ENCODE measurements at places on chromosomes 3 and 15. TPM values are rescaled to one million over a fixed set of nuclear protein-coding genes. Genes with fewer than 3 reads are reported as not detected.

Gene COX17
- polyA plus RNA-seq, result 53.2 TPM

DNA sequence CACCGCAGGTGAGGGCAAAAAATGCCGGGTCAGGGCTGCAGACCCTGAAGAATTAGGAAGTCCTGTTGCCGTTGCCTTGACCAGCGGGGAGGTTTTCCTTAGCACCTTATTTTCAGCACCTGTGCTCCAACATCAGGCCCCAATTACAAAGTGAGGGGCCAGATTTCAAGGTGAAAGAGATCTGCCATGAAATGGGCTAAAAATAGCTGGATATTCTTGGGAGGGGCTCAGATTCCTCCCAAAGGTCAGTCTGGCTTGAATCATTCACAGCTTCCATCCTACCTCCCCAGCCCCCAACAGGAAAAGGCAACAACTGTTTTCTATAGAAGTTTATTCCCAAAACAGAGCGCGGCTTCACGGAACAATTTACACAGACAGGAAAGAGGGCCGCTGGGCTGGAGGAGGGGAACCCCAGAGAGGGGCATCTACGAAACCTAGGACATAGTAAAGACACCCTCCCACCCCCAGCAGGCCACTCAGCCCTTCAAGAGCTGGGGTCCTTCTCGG is 941 bp upstream of the SLC26A6 start:
- no peak for DNase-seq

Gene CIDEC
- polyA plus RNA-seq, result 0.09 TPM

GRCh38 chr15:80695099-80695910 is at the start of gene ABHD17C:
Gene ABHD17C, plus strand, starts transcription at chr15:80695310. Its CDS starts 120 bp downstream, at chr15:80695430.
- DNase-seq, result no peak

Gene CD96
- 1.0 TPM for polyA plus RNA-seq

DNA sequence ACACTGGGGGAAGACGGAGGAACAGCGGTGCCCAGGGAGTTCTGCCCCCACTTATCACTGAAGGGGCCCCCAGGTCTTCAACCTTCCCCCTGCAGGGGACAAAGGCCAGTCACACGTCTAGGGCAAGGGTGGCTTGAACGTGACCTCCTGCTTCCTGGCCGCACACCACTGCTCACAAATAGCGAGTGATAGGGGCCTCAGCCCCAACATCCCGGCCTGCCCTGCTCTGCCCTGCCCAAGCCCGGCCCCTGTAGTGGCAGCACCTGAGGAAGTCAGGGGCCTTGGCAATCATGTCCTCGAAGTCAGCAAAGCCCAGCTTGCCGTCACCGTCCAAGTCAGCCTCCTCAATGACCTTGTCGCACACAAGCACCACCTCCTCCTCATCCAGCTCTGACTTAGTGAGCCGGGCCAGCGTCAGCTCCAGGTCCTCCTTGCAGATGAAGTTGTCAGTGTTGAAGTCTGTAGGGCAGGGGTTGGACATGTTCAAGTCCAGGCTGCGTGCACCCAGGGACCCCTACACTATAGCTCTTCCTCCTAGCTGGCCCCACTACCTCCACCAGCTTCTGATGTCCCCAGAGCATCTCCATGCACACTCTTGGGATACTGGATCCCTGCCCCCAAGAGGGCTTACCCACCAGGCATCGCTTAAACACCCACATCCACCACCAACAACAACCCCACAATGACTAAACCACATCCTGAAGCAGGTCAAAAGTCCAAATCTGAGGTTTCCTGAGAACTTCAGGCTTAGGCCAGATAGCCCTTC is 13.3 kb downstream of the SH2D7 start:
- no peak for DNase-seq

Gene HRG
- polyA plus RNA-seq, result 3.4 TPM

- DNase-seq, result no peak
These were observed 1.6 kb upstream of the SIAH2 start for GRCh38 chr3:150764566-150764965.

- DNase-seq, result no peak
These were observed 72.9 kb upstream of the ATP10A start for GRCh38 chr15:25936004-25936403.

GRCh38 chr3:123880998-123881561 is 3.1 kb downstream of the MYLK start:
- DNase-seq, result no peak

Gene ALDH1A2
- 341 TPM for polyA plus RNA-seq

Gene TEX55
- not detected for polyA plus RNA-seq

- no peak for DNase-seq
These were observed 154.3 kb upstream of the TRIM42 start for GRCh38 chr3:140523600-140523999.

DNA sequence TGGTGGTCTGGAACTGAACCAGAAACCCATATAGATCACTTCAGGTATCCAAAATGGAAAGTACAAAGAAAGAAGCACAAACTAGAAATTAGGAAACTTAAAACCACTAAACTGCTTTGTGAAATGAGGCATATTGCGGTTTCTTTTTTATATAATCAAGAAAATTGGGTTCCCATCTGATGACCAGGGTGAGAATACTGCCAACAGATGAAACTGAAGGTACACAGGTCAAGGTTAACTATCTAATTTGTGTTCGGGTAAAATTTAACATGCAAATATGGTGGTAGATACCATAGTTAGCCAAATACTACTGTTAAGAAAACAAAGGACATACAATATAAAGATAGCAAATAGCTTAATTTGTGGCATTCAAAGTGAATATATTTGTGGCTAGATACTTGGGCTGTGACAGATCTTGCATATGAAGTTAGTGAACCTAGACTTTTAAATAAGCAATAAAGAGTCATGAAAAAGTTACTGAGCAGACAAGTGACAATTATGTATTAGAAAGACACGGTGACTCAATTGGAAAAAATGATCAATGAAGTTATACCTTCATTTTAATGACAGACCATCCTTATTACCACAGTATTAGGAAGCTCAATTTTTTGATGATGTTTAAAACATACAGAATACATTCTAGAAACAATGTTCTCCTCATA is 127.4 kb downstream of the NR2E3 start:
- no peak for DNase-seq

DNA sequence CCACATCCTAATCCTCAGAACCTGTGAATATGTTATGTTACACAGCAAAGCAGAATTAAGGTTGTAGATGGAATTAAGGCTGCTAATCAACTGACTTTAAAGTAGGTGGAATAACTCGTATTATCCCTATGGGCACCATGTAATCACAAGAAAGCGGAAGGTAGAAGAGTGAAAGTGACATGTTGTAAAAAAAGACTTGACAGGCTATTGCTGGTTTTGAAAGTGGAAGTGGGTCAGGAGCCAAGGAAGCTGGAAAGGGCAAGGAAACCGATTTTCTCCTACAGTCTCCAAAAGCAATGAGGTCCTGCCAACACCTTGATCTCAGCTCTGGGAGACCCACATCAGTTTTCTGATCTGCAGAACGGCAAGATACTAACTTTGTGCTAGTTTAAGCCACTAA is 6.6 kb downstream of the TP63 start:
- DNase-seq, result no peak

GRCh38 chr3:9935966-9936510 is 2.4 kb downstream of the CRELD1 start:
- no peak for DNase-seq

Gene TRIP4
- polyA plus RNA-seq, result 43.5 TPM

Gene STT3B
- polyA plus RNA-seq, result 209 TPM

GRCh38 chr3:150733936-150734794 is 28.8 kb downstream of the SIAH2 start:
- no peak for DNase-seq

GRCh38 chr15:37291920-37292319 is 191.6 kb upstream of the MEIS2 start:
- DNase-seq, result no peak

Gene CCR9
- 0.22 TPM for polyA plus RNA-seq

DNA sequence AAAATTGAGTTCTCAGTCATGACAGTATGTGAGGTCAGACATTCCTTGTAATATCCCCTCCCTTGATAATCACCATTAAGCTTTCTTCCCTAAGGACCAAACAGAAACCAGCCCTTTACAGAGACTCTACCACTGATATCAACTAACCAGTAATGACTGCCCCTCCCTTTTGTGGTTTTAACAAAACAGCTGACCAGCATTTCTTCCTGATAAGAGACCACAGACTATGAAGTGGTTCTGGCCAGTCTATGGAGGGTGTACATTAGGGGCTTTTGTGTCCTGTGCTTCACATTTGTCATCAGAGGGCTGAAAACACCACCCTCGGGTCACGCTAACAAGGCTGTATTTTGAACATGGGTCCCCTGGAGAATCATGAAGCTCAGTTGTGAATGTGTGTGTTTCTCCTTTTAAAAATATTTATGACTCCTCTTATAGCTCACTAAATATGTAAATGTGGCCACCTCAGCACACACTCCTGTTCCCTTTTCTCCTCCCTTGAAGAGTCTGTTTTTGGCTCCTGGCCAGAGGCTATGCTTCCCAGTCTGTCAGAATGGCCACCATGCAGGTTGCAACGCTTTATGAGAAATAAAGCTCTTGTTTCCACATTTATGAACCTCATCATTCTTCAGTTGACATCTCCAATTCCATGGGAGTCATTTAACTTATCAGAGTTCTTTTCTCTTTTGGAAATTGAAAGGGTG is 239.3 kb downstream of the CPNE4 start:
- DNase-seq, result no peak

DNA sequence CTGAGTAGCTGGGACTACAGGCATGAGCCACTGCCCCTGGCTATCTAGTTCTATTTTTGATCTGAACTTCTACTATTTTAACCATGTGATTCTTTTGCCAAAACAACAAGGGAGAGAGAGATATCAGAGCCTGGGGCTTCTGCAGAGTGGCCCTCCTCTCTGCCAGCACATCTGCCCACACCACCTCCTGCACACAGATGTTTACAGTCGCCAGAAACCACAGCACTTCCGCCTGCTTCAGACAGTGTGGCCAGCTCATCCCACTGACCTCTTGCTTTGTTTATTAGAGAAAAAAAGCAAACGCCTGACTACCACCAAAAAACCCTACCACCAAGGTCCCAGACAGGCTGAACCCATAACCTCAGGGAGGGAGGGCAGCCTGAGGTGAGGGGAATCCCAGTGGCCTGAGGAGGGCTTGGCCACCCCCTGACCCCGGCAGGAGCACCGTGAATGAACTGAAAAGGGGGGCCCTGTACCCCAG is 85.9 kb upstream of the ABHD2 start:
- no peak for DNase-seq

Gene CFAP44
- polyA plus RNA-seq, result 17.6 TPM

GRCh38 chr15:70182858-70183695 is 85.4 kb upstream of the TLE3 start:
- DNase-seq, result no peak

GRCh38 chr15:58462547-58462946 is 30.8 kb downstream of the LIPC start:
- no peak for DNase-seq

DNA sequence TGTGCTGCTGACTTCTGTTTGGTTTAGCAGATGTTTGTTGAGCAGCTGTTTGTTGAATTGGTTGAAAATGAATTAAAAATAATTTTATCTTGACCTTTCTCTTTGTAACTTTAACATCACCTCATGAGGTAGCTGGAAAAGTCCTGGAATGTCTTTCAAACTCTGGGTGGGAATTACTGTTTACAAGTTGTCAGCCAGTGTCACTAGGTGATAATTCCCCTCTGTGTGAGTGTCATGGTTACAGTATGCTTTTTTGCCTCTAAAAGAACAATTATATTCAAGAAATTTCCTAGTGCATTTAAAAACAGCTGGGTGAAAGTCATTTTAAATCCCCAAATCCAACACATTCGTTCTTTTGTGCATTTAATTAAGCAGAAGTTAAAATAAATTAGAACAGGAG is 113.2 kb downstream of the PTPRG start:
- DNase-seq, result no peak

DNA sequence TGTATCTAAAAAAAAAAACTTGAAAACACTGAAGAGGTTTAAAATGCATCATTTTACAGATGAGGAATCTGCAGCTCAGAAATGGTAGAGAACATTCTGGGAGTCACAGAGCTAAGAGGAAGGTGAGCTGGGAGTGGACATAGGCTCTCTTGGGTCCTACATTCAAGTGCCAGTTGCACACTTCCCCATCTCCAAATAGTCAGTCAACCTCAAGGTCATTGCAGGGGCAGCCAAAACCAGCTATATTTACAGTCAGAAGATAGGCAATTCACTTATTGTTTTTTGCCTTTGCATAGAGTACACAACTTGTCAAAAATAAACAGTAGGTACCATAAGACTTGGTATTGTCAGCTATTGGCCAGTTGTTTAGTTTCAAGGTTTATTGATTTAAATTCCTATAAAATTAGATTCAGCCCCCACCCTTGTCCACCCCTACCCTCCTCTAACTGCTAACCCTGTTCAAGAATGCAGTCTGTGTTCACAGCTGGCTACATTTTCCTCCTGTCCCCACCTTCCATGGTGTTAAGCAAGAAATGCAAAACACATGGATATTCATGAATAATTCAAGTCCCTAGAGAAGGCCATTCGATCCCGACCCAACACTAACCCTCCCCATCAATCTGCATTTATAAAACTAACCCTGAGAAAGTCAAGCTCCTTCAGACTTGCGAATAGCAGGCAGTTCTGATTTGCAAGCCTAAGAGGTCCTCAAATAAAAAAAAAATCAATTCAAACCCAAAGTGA is 567.0 kb upstream of the MCTP2 start:
- DNase-seq, result no peak

DNA sequence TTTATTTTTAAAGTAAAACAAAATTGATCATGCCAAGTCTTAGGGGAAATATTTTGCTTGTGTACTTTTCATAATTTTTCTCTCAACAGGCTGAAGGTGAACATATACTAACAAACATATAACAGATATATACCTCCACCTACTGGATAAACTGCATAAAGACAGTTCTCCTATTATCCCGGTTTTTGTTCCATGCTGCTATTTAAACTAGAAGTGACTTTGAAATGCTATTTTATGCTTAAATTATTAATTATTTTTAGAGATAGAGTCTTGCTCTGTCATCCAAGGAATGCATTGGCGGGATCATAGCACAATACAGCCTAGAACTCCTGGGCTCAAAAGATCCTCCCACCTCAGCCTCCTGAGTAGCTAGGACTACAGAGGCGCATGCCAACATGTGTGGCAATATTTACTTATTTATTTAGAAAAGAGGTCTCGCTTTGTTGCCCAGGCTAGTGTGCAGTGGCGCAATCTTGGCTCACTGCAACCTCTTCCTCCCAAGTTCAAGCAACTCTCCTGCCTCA is 49.8 kb downstream of the ST3GAL6 start:
- DNase-seq, result no peak

DNA sequence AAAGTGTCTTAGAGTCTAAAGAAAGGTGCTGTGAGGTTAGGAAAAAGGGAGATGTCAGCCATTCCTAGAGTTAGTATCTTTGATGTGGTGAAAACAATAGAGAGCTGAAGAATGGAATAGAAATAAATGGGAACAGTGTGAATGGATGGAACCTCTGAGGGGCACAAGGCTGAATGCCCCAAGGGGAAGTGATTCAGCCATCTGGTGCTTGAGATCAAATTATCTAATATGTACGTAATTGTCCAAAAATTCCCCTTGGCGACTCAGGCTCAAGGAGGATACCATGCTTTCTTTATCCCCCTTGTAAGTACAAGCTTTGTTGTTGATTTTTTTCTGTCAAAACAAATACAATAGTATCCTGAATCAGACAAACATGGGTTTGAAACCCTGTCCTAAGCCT is 361.6 kb downstream of the LSAMP start:
- no peak for DNase-seq

Gene ROBO2
- polyA plus RNA-seq, result 78.4 TPM

Gene DNAH12
- 0.90 TPM for polyA plus RNA-seq

- no peak for DNase-seq
These were observed 136.3 kb downstream of the THSD4 start for GRCh38 chr15:71251584-71252043.

Gene KLHL6
- 1.2 TPM for polyA plus RNA-seq

Gene CLSTN2
- polyA plus RNA-seq, result 1.9 TPM

- no peak for DNase-seq
These were observed 1.9 kb downstream of the NEIL1 start for GRCh38 chr15:75348562-75349350.

GRCh38 chr3:52298149-52299098 is 10.8 kb downstream of the GLYCTK start:
- DNase-seq, result no peak

All from right renal pelvis (tissue), 4 donors.